ENCODE measurements at places on chromosomes 12 and 14.
A peak's percentile ranks its signal among the peaks of the same experiment; 100 is the strongest.

- DNase-seq: no peak
Measured at GRCh38 chr12:112304436-112304835, 77.8 kb downstream of the HECTD4 start.

- DNase-seq: no peak
Measured at GRCh38 chr12:105839629-105840127, 299.1 kb downstream of the NUAK1 start.

GRCh38 chr12:12985817-12986408, 14.2 kb downstream of the HEBP1 start:
- peak; percentile 6 for DNase-seq

- DNase-seq: no peak
Measured at GRCh38 chr12:67357376-67358125, 88.4 kb downstream of the CAND1 start.

DNA sequence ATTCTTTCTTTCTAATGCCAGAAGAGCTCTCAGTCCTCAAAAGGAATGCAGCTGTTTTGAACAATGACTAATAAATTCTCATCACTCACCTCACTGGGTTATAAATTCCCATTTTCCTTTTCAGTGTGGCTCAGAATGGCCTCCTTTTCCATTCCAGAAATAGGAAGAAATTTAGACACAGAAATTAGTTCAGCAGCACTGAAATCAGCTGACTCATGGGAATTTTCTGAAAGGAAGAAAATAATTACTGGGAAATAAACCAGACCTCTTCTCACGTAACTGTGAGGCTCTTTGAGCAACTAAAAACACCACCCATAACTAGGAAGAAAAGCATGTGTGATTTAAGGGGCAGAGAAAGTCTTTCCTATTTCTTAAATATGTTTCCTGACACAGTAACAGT, 23.8 kb downstream of the CD163 start:
- no peak for DNase-seq

DNA sequence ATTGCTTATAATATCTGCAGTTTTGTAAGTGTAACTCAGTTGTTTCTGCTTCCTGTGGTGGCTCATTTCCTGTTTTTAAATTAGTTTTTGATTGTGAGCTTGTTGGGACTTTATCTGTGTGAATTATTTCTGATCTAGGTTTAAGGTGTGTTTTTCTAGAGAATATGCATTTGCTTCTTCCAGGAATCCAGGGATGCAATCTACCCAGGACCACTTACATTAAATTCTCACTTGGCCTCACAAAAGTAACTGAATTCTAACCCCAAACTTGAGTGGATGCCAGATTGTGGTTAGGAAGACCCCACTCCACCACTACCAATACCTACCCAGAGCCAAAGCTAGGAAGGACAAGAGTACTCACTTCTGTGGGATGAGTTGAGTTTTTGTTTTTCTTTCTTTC, 11.9 kb downstream of the STYX start:
- DNase-seq: no peak

- DNase-seq: no peak
Measured at GRCh38 chr12:25058658-25059058, 109.8 kb upstream of the BCAT1 start.

GRCh38 chr12:80684077-80684495, 23.3 kb upstream of the MYF6 start:
- DNase-seq: no peak

DNA sequence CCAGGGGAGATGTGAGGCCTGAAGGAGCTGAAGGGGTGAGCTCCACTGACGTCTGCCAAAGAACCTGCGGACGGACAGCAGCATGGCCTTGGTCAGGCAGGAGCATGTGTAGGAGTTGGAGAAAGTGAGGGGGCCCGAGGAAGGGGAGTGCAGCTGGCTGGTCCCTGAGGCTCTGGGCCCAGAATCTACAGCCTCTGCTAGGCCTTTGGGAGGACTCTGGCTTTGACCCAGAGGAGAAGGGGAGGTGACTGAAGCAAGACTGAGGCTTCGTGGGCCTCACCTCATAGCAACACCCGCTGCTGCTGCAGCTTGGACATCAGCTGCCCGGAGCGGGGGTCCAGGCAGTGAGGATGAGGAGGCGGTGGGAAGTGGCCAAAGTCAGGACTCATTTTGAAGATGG, 216.6 kb upstream of the FKBP4 start:
- no peak for DNase-seq

GRCh38 chr12:110791589-110791988, 48.9 kb upstream of the PPP1CC start:
- no peak for DNase-seq

DNA sequence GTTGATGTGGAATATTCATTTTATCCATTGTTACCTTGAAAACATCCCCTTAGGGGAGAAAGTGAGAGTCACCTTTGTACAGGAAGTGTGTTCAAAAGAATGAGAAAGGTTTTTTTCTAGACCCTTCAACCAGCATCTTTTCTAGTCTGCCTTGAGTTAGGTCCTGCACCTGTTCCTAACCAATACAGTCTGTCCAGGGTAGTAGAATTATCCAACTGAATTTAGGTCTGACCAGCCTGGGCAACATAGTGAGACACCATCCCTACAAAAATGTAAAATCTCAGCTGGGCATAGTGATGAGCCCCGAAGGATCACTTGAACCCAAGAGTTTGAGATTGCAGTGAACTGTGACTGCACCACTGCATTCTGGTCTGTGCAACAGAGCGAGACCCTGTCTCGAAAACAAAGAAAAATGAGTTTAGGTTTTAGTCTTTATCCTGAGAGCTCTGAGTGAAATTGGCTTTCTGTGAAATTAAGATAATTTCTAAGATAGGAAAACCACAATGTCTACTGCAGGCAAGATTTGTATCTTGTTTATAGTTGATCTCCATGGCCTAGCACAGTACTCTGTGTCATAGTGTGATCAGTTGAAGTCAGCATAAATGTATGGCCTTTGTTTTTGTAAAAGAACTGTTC, 25.2 kb downstream of the ARHGAP5 start:
- peak; percentile 17 for DNase-seq

DNA sequence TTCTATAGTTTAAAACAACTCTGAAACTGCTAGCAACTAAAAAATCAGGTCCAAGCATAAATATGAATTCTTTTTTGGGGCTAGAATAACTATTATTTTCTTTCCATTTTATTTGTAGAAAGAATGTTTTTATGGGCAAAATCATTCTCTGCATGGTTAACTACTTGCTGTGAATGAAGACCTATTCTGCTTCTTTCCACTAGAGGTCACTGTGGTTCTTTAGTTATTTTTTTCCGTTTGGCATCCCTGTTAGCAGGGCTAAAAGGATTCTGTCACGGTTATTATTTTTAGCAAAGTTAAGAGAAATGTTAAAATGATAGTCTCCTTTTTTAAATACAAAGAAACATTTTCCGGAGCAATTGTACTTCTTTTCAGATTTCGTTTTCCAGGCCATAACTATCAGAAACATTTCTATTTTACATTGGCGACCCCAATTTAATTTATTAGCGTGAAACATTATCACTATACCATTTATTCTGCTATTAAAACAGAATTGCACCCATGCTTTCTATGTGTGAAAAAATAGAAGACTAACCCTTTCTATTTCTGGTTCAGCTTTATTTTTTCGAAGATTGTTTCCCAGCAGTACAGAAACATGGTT, 404.8 kb downstream of the ATP23 start:
- no peak for DNase-seq

GRCh38 chr12:6277982-6278438, 32.5 kb upstream of the PLEKHG6 start:
- peak; percentile 53 for DNase-seq

DNA sequence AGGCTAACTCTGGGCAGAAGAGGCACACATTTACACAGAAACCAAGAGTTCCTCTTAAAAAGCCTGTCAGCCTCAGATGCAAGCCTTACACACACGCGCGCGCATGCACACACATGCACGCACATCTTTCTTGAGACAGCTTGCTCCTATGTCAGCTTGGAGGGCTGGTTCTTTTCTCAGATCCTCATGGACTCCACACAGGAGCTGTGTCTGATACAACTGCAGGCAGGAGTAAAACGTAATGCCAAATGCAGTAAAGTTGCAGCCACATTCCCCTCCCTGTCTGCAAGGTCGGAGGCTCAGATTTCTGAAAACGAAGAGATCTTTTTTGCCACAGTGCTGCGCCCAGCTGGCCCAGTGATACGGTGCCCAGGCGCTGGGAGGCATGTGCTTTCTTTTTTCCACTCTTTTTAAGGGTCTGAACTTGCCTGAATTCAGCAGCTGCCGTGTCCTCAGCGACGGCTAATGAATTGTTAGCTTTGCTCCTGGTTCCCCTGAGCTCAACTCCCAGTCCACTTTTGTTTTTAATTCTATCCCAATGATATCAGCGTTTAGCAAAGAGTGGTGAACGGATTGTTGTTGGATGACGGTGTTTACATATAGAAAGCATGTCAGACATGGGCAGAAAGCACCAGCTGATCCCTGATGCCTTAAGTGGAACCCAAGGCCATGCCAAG, 72.9 kb upstream of the FOXN3 start:
- no peak for DNase-seq

DNA sequence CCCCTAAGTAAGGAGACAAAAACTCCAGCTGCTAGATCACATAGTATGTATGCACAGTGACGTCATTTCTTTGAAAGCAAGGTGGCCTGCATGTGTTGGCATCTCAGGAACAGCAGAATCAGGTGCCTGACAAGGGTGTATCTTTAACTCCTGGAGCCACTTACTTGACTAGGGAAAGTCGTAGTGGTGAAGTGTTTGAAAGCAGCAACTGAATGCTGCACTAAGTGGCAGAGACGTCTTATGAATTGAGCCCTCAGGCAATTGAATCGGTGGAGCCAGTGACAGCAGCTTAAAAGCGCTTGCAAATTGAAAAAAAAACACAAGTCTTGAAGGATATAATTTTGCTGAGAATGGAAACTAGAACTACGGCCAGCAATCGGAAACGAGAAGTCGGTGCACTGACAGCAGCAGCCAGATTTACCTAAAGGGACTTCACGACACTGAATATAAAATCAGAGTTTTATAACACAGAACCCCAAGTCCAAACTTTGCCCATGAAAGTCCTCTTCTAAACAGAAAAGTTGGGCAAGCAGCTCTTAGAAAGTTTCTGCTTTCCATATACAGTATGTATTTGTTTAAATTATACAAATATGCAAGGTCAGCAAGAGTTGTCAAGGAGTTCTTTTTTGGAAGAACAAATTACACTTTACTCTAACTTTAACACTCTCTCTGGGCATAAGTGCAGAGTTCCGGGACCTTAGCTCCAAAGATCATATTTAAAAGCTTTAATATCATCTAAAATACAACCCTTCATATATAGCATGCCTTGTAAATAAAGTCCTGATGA, 1.1 kb downstream of the IGF1 start:
- DNase-seq: no peak

DNA sequence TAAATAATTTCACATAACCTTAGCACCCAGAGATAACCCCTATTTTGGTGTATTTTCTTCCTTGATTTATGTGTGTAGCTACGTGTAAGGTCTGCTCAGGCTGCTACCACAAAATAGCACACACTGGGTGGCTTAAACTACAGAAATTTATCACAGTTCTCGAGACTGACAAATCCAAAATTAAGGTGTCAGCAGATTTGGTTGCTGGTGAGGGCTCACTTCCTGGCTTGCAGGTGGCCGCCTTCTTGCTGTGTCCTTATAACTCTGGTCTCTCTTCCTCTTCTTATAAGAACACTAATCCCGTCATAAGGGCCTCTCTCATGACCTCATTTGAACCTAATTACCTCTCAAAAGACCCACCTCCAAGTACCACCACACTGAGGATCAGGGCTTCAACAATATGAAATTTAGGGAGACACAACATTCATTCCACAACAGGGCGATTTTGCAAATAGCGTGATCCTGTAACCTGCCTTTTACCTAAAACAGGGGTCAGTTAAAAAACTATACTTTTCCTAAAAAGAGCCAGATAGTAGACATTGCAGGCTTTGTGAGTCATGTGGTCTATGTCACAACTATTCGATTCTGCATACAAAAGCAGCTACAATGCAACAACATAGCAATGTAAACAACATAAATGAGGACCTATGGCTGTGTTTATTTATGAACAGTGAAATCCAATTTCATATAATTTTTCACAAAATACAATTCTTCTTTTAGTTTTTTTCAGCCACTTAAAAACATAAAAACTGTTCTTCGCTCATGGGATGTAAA, 371.7 kb downstream of the DPF3 start:
- no peak for DNase-seq

DNA sequence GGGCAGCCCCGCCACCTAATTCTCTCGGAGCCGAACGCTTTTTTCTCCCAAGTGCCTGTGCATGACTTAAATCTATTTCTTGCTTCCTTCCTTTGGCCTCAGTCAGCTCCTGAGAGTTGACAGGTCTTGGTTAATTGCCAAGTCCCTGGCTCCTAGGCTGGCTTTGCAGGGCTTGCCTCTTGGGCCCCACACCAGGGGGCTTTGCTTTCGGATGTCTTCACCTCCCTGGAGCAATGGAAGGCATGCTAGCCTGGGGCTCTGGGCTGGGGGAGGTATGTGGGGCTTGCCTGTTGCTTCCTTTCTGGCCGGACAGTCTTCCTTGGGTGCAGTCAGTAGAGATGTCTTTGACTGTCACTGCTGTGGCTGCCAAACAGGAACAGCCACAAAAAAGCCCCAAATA, 2.2 kb upstream of the KRT80 start:
- DNase-seq: no peak
